ENCODE measurements at places on chromosomes 16 and 17. TPM values are rescaled to one million over a fixed set of nuclear protein-coding genes. Genes with fewer than 3 reads are reported as not detected.
A peak's percentile ranks its signal among the peaks of the same experiment; 100 is the strongest.

GAS7 gene
- 67.6 TPM for total RNA-seq

DNA sequence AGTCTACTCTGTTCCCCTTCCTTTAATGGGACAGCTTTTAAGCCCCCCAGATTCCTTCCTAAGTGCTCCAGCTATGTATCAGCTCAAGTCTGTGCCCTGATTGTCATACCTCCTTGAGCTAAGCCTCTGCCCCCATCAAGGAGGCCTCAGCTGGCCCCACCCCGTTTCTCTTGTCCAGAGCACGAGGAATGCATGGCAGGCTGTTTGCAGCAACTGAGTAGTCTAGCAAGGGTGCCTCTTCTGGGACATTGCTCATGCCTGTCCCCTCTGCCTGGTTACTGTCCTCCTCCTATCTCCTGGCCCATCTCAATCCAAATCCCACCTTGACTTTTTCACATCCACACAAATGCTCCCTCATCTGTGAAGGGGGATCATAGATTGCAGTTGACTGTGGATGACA, 27.8 kb upstream of the TMEM220 start:
- DNase-seq, result peak; percentile 50

MYH13 gene
- not detected for total RNA-seq

KRT24 gene
- total RNA-seq, result 2.5 TPM

ARHGDIG gene
- 5.0 TPM for total RNA-seq

TRIM25 gene
- 20.3 TPM for total RNA-seq

GRCh38 chr17:82330322-82331239, 3.0 kb downstream of the SECTM1 start:
- no peak for DNase-seq

- DNase-seq, result peak; percentile 84
These were observed 1.0 kb downstream of the LYRM1 start for GRCh38 chr16:20901436-20902112.

Measured in sigmoid colon (tissue), 7 donors.